ENCODE measurements at places on chromosomes 3 and 15. TPM values are rescaled to one million over a fixed set of nuclear protein-coding genes. Genes with fewer than 3 reads are reported as not detected.

- H3K27me3 ChIP-seq: no peaks in the 10 kb centered on the region
- no peak overlapping the region for H3K27ac ChIP-seq
- no peak overlapping the region for H3K4me3 ChIP-seq
- peaks cover 24% of the 10 kb centered on the region for H3K4me1 ChIP-seq
- no peaks in the 10 kb centered on the region for H3K36me3 ChIP-seq
- peak; percentile 56 for DNase-seq
These were observed 14.4 kb downstream of the RTP1 start for GRCh38 chr3:187211532-187212195.

The IFT57 gene
- 65.7 TPM for total RNA-seq

GRCh38 chr3:123137001-123137400 is 64.7 kb upstream of the SEC22A start:
- no peaks in the 10 kb centered on the region for H3K27me3 ChIP-seq
- no peak overlapping the region for H3K4me3 ChIP-seq
- H3K36me3 ChIP-seq: peaks cover 4% of the 10 kb centered on the region
- H3K4me1 ChIP-seq: no peaks in the 10 kb centered on the region
- H3K27ac ChIP-seq: no peak overlapping the region

The LRTM1 gene
- not detected for total RNA-seq

- H3K27me3 ChIP-seq: no peaks in the 10 kb centered on the region
- H3K4me3 ChIP-seq: no peak overlapping the region
- no peak for DNase-seq
- H3K27ac ChIP-seq: no peak overlapping the region
These were observed 275.6 kb downstream of the RAP2B start for GRCh38 chr3:153437666-153438065.

DNA sequence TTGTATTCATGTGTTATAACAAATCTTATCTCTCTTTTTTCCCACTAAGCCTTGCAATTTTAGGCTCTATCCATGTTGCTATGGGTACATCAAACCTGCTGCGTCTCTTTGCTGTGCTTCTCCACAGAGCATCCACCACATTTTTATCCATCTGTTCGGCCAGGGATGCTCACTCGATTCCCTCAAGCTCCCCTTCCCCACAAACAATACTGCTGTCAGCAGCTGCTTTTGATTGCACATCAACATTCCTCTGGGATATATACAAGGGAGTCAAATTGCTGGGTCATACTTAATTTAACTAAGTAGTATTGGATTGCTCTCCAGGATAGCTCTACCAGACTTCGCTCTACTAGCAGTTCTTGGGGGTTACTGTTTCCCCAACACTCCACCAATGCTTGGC is 36.8 kb downstream of the TMEM108 start:
- no peaks in the 10 kb centered on the region for H3K4me1 ChIP-seq
- H3K27me3 ChIP-seq: peaks cover 7% of the 10 kb centered on the region
- H3K36me3 ChIP-seq: no peaks in the 10 kb centered on the region
- no peak overlapping the region for H3K4me3 ChIP-seq

DNA sequence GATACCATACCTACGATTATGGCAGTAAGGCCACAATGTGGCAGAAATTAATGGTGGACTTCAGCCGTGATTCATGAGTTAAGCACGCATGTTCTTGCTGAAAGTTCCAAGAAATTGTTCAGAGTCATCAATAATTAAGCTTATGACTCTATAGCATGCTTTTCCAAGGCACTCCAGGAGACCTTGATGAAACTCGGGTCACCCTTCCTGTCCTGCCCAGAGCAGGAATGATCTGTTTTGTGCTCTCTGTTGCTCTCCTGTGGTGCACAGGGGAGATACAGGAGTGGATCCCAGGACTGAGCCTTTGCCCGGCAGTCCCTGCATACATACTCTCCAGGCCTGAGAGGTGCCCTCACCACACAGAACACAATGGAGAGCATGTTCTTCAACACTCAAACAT is 141.6 kb upstream of the SLC2A2 start:
- peaks cover 9% of the 10 kb centered on the region for H3K4me1 ChIP-seq
- no peaks in the 10 kb centered on the region for H3K27me3 ChIP-seq
- H3K27ac ChIP-seq: no peak overlapping the region
- DNase-seq: peak; percentile 16
- H3K4me3 ChIP-seq: no peak overlapping the region

The DZIP1L gene
- total RNA-seq: 2.3 TPM

The SERPINI1 gene
- 2.4 TPM for total RNA-seq

DNA sequence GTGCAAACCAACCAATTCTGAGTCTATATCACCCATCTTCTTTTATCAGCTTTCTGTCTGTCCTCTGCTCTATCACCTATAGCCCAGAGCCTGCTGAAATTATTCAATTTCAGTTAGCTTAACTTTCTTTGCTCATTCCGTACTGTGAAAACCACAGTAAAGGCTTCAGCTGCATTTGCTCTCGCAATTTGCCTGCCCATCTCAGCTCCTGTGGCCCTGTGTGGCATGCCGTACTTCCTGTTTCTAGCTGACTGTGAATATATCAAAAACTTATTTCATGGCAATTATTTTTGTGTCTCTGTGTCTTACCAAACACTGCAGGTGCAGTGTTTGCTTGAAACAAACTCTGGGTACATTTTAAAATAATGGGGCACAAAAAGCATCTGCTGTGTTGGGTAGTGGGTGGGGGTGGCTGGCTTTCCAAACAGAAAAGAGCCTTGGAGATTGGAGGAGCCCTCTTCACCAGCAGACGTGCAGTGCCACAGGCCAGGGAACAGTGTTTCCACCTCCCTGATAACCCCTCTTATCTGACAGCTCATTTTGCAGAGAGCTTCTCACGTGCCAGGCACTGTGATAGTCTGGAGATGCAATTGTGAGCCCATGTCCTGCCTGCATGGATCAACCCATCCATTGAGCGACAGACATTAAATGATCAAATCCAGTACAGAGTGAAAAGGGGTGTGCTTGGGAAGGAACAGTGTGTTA is 45.2 kb downstream of the GASK1A start:
- H3K27ac ChIP-seq: no peak overlapping the region
- H3K27me3 ChIP-seq: no peaks in the 10 kb centered on the region
- no peak overlapping the region for H3K4me3 ChIP-seq
- no peaks in the 10 kb centered on the region for H3K36me3 ChIP-seq

- no peak overlapping the region for H3K27ac ChIP-seq
- H3K4me1 ChIP-seq: peaks cover 84% of the 10 kb centered on the region
- no peaks in the 10 kb centered on the region for H3K27me3 ChIP-seq
- H3K36me3 ChIP-seq: no peaks in the 10 kb centered on the region
These were observed 88.9 kb downstream of the CCR1 start for GRCh38 chr3:46119253-46119652.

GRCh38 chr3:74267588-74268184 is 346.8 kb downstream of the CNTN3 start:
- H3K27ac ChIP-seq: no peak overlapping the region
- DNase-seq: no peak
- no peak overlapping the region for H3K4me3 ChIP-seq
- H3K27me3 ChIP-seq: no peaks in the 10 kb centered on the region
- no peaks in the 10 kb centered on the region for H3K36me3 ChIP-seq
- H3K4me1 ChIP-seq: no peaks in the 10 kb centered on the region

DNA sequence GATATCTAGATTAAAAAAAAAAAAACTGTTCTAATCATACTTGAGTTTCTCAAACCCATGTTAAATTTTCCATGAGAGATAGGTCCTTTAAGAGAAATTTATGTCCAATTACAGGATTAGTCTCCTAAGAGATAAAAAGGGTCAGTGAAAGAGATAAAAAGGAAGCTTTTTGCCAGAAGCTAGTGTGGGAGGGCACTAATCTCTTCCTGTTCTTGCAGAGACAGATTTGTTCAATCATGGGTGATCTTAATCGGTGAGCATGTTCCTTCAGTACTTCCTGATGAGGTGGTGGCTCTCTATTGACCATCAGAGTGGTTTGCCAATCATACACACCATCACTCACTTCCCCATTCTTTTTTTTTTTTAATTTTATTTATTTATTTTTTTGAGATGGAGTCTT is 16.9 kb upstream of the LPP start:
- H3K27ac ChIP-seq: no peak overlapping the region
- DNase-seq: no peak
- no peaks in the 10 kb centered on the region for H3K4me1 ChIP-seq
- H3K27me3 ChIP-seq: no peaks in the 10 kb centered on the region
- no peaks in the 10 kb centered on the region for H3K36me3 ChIP-seq
- no peak overlapping the region for H3K4me3 ChIP-seq

DNA sequence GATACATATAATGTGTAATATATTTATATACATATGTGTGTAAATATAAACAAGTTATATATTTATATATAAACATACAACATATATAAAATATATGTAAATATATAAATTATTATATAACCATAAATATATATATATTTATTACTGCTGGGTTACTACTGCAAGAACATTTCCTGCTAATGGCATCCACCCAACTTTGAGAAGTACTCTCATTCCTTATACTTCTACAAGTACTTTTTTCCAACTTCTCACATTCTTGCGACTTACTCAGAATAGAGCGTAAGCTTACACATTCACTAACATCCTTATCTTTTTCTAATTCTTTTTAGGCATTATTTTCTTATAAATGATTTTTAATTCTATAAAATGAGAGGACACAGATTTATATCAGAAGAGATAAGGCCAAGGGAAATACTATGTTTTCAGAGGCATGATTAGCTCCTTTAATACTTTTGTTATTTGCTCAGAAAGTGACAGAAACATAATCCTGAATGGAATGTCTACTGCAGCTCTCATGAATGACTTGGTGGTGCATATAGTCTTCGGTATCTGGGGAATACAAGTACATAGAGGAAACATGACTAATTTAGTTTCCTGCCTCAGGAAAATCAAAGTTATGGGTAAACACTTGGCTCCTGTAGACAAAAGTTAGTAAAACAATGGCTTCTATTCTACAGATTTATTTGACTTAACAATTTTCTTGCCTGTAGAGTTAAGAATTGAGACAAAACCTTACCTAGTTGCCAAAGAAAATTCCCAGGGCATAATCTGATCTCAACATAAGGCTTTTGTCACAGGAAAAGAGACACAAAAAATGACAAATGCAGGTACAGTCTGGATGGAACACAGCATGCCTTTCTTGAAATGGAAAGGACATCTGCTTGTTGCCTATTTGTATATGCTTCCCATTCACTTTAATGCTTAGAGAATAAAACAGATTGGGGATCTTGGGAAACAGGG is 453.9 kb downstream of the SQOR start:
- H3K36me3 ChIP-seq: no peaks in the 10 kb centered on the region
- no peaks in the 10 kb centered on the region for H3K27me3 ChIP-seq
- no peak overlapping the region for H3K4me3 ChIP-seq
- no peaks in the 10 kb centered on the region for H3K4me1 ChIP-seq

DNA sequence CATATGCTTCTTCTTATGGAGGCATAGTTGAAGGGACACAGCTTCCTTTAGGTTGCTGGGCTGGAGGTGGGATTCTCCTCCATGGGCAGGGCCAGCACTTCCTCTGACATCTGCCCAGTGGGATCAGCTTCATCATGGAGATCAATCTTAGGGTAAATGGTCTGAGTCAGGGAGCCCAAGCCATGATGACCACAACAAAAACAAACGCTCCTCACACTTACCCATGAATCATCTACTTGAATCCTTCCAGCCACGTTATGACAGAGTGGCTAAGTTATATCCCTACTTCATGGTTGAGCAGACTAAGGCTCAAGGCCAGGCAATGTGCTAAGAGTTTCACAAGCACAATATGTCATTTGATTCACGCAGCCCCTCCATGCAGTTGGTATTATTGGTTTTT is 87.2 kb upstream of the NMNAT3 start:
- DNase-seq: no peak
- H3K27me3 ChIP-seq: no peaks in the 10 kb centered on the region
- H3K4me1 ChIP-seq: 0 out of 2 replicates have a peak, but pooled peaks cover 8% of the 10 kb centered on the region
- no peaks in the 10 kb centered on the region for H3K36me3 ChIP-seq
- no peak overlapping the region for H3K4me3 ChIP-seq

DNA sequence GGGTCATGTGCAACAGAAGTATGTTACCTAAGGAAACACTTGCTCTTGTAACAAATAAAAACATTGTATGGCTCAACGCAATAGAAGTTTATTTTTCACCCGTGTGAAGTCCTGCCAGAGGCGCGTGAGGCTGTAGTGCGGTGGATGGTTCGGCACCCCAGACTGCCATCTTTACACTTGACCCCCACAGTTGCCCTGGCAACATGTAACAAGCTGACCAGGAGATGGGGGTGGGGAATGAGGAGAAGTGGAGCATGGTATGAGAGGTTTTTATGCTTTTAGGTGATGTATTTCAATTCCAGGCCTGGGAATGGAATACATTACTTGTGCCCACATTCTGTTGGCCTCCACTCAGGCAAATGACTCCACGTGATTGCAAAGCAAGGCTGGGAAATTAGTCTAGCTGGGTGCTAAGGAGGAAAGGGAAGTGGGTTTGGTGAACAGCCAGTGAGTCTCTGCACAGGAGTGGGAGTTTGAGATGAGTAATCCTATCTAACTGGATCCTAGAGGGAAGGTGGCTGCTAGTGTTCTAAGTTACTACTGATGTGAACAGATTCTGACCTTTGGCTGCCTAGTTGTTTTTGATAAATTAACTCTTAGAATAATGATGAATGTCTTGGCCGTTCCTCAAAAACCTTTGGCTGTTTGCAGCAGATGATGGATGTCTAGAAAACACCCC is 33.8 kb upstream of the GREM1 start:
- H3K27ac ChIP-seq: no peak overlapping the region
- H3K4me3 ChIP-seq: no peak overlapping the region
- H3K4me1 ChIP-seq: peaks cover 9% of the 10 kb centered on the region
- no peak for DNase-seq
- H3K27me3 ChIP-seq: no peaks in the 10 kb centered on the region

- peaks cover 28% of the 10 kb centered on the region for H3K27me3 ChIP-seq
- H3K4me1 ChIP-seq: no peaks in the 10 kb centered on the region
- no peaks in the 10 kb centered on the region for H3K36me3 ChIP-seq
- DNase-seq: peak; percentile 15
These were observed 63.6 kb downstream of the LINGO1 start for GRCh38 chr15:77568973-77569728.

The SNX22 gene
- total RNA-seq: 0.33 TPM

DNA sequence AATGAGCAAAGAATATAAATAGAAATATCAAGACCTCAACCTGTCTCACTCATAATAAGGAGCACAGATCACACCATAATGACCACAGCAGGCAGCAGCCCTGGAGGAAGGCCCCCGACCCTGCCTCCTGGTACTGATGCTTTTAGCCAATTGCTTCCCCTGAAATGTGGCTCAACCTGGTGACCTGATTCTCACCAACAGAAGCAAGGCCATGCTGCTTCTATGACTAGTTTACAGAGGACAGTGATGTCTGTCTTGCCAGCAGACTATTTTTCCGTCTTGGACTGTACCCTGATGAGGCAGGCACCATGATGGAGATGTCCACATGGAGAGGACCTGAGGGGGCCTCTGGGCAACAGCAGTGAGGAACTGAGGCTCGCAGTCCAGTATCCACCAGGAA is 18.0 kb downstream of the SLC41A3 start:
- no peak overlapping the region for H3K4me3 ChIP-seq
- DNase-seq: no peak
- no peaks in the 10 kb centered on the region for H3K4me1 ChIP-seq
- no peaks in the 10 kb centered on the region for H3K36me3 ChIP-seq
- no peak overlapping the region for H3K27ac ChIP-seq

DNA sequence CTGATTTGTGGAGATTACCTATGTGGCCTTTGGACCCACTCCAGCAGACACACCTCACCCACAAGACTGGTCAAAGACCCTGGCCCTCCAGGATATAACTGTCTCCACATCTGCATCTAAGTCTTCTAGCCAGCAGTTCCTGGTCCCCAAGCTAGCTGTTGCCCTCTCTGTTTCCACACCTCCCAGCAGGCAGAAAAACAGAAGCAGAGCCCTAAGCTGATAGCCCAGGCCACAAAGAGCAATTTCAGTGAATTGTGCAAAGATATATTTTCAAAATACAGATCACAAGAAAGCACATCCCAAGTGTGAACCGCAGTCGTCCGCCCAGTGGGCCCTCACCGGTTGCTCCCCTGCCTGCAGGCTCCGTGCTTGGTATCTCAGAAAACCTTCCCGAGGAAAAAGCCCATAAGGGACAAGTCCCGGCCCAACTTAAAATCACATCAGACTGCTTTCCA is 2.6 kb downstream of the TNIK start:
- DNase-seq: no peak
- no peaks in the 10 kb centered on the region for H3K36me3 ChIP-seq
- H3K4me1 ChIP-seq: peaks cover 38% of the 10 kb centered on the region
- H3K27ac ChIP-seq: peak overlapping the region; percentile 44
- H3K4me3 ChIP-seq: peak overlapping the region; percentile 69

All from PC-9 (cell line).